ENCODE measurements at places on chromosomes 5 and 9.

- no peak for DNase-seq
These were observed 193.8 kb downstream of the GADD45G start for GRCh38 chr9:89798547-89799120.

GRCh38 chr5:88394536-88395175, 126.0 kb upstream of the TMEM161B start:
- DNase-seq: no peak

GRCh38 chr9:114592356-114592755, 4.8 kb downstream of the ATP6V1G1 start:
- peak; percentile 90 for DNase-seq

DNA sequence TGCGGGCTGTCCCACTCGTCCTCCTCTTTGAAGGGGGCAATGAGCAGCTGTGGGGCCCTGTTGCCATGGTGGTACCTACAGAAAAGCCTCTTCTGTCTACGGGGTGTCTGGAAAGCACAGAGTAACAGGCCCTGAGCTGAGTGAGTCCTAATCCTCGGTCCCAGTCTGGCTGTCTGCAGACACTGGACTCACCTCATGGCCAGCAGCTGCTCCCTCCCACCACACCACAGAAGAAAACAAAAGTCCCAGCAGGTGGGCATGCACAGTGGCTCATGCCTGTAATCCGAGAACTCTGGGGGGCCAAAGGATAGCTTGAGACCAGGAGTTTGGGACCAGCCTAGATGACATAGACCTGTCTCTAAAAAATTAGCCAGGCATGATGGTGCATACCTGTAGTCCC, 19.9 kb downstream of the P4HA2 start:
- DNase-seq: no peak

DNA sequence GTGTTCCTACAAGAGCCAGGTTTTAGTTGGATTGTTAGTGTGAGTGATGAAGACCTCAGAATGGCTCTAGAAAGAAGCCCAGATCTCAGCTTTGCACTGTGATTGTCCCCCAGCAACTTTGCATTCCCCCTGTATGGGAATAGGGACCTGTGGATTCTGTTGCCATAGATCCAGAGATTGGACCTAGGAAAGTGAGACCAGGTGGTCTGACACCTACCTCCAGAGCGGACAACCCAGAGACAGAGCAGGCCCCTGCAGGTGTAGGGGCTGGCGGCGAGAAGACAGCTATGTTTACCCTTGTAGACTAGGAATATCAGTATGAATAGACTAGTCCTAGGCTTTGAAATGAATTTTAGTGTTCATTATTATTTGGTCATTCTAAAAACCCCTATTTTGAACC, 53.6 kb downstream of the IRF1 start:
- DNase-seq: no peak

- DNase-seq: no peak
These were observed 38.1 kb upstream of the SMARCA2 start for GRCh38 chr9:1977026-1977425.

- peak; percentile 71 for DNase-seq
These were observed 64.0 kb upstream of the PTGER4 start for GRCh38 chr5:40615586-40616170.

GRCh38 chr9:133423216-133423615, 1.0 kb downstream of the ADAMTS13 start:
- no peak for DNase-seq

DNA sequence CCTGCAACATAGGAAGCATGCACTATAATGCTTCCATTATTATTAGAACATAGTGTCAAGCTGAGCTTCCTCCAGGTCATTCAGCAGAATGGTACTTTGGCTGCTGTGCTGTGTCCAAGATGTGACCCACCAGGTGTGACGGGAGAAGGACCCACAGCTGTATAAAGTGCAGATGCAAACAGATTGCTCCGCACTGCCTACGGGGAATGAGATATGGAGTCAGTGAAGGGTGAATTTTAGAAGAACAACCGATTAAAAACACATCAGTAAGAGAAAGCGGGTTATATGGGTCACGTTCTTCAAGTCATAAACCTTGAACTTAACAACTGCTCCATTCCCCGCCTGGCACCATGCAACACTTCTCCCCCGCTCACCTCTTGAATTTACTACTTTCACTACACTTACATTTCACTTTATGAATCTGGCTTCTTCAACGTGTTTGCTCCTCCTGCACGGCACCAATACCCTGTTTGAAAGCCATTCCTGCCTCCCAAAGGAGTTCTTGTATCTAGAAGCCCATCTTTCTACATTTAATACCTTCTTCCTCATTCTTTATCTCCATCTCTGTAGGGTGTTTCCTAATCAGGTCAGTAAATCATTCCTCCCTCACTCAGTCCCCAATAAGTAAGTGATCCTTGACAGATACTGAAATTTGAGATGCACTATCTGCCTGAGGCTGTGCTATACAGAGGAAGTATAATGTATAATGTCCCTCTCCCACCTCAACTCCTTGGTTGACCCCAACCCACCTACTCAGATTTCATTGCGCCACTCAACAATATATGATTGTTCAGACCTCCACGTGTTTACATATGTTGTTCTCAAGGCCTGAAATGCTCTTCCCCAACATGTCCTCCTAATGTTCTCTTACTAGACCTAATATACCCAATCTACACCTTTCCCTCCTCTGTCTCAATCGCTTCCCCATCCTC, 25.9 kb downstream of the BRINP1 start:
- no peak for DNase-seq

GRCh38 chr9:109451311-109452025, 46.6 kb downstream of the PTPN3 start:
- DNase-seq: no peak

- no peak for DNase-seq
These were observed 196.2 kb downstream of the DIRAS2 start for GRCh38 chr9:90446200-90446948.

- DNase-seq: no peak
These were observed 98.5 kb upstream of the ABCA1 start for GRCh38 chr9:105026451-105026850.

DNA sequence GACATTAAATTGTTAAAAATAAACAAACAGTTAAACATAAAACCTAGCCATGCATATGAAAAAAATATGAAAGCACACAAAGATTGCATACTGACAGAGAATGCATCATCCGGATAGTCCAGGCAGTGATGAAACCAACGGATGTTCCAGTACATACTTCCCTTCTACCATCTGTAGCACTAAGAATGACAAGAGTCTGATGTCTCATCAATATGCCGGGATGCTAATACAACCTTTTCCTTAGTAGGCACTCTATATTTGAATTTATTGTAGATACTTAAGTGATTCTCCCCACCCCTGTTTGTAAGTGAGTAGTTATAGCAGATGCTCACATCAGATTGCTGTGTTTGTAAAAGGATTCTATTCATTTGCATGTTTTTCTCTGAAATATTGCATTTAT, 571.2 kb upstream of the WWC1 start:
- DNase-seq: no peak

DNA sequence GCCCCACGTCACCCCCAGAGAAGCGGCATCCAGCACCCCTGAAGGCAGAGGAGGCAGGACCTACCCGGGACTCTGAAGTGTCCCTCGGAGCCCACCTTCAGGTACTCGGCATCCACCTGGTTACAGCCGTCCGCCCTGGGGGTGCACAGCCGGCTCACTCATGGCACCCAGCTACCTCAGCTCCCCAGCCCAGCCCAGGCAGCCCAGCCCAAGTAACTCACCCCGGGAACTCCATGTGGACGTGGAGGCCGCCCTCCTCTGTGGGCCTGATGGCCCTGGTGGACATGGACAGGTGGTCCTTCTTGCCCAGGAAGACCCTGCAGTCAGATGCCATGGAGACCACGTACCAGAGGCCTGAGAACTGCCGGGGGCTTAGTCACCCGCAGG, 676 bp downstream of the LCN15 start:
- no peak for DNase-seq

GRCh38 chr9:120710110-120710981, 3.9 kb downstream of the MEGF9 start:
- DNase-seq: no peak

DNA sequence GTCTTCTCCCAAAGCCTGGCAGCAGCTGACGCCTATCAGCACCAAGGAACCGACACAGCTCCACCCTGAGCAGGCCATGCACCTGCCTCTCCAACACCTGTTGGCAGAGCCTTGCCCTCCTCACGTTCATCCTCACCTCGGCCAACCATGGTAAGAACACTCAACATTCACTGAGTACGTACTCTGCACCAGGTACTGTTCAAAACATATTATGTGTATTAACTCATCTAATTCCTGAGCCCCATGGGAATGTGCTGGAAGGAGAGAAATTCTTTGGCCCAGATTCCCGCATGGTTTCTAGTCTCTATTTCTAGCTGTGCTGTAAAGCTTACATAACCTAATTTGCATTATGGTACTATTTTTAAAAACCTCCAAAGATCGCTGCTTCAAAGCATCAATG, 86.1 kb downstream of the GPR21 start:
- no peak for DNase-seq

DNA sequence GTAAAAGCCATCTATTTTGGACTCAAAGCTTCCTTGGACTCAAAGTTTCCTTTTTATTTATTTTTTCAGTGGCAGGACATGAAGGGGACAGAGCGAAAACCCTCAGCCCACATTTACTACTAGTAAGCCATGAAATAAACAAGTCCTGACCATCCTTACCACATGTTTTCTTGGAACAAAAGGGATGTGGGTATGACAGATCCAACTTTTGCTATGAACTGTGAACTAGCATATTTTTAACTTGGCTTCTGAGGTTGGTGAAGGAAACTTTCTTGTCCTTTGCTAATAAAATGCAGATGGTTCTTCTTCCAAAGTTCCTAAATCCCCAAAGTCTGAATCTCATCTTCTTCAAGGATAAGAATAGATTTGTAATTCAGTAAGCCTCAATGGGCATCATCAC, 122.7 kb upstream of the TNC start:
- no peak for DNase-seq

- DNase-seq: no peak
These were observed 532.0 kb upstream of the GRAMD2B start for GRCh38 chr5:125891061-125891725.

- DNase-seq: no peak
These were observed 9.7 kb downstream of the ANGPTL2 start for GRCh38 chr9:127112735-127113161.

DNA sequence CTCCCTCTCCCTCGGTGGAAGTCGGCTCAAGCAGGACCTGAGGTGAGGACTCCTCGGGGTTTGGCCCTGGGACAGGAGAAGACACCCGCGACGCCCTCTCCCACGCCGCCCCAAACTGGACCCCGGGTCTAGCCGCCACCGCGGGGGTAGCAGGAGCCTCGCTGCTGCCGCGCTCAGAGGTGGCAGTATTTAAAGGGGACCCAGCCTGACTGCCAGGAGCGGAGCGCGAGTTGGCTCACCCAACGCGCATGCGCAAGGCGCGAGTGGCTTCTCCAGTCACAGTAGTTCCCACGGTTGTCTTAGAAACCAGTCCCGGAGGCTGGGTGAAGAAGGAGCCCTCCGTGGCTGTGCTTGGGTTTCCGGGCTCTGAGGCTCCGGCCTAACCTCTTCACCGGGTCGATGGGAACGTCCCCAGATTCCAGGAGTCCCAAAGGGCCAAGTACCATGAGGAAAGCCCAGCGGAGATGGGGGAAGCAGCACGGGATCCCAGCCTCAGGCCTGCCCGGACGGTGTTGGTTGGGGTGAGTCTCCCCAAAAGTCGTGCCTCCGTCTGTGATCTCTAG, 477.8 kb downstream of the SPATA31A7 start:
- DNase-seq: no peak

DNA sequence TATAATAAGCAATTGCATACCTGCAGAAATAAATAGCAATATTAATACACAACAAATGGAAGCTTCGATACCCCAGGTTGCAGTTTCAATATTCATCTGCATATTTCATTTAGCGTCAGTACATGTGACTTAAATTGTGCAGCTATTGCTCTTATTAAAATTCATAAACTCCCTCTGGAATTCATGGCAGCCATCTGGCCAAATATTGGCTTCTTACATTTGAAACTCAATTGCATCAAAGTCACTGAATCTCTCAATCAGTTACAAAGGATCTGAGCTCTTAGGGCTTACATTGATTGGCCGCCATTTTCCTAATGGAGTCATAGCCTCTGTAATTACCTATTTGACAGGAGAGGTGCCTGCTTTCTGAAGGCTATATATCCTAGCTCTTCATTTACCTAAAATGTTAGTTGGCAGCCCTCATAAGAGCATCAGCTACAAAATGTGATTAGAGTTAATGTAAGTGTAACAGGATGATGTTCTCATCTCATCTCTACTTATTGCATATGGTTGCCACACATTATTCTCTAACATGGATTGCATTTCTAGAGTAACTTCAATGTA, 453.5 kb downstream of the CAAP1 start:
- no peak for DNase-seq

- DNase-seq: no peak
These were observed 62.7 kb upstream of the UNC5A start for GRCh38 chr5:176747670-176748072.

GRCh38 chr5:82416512-82416911, 138.4 kb upstream of the RPS23 start:
- no peak for DNase-seq

DNA sequence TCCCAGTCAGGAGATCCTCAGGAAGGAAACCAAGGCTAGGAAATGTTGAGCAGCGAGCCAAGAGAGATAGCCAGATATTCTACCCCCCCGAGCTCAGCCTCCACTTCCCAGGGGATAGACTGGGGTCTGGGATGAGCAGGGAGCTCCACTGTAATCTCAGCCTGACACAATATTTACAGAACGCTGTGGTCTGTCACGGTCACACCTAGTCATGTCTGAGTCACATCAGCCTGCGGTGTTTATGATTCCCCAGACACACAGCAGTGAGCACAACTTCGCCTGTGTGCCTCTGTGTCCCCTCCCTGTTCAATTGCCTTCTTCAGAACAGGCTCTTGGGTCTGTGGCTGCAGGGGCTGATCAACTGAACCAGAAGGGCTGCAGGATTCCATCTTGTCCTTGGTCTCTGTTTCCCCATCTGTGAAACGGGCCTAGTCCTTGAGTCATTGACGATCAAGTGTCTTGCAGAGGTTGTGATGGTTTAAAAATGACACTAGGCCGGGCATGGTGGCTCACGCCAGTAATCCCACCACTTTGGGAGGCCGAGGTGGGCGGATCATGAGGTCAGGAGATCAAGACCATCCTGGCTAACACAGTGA, 8.6 kb upstream of the PRRX2 start:
- no peak for DNase-seq

DNA sequence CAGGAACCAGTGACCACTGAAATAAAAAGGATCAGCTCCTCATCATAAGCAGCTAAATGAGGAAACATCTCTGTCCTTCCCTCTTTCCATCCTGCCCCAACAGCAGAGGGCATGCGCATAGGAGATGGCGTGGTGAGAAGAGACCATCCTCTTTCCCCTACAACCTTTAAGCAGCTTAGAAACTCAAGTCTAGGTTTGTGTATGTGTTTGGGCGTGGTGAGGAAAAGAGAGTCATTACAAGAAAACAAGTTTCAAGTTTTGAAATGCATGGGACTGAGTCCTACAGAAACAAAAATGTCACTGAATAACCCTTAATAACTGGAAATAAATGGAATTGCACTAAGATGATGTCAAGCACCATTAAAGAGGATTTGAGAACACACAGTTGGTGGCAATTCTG, 96.4 kb upstream of the IL12B start:
- no peak for DNase-seq

Data from Kasumi-1 (cell line).